ENCODE measurements at places on chromosomes 2 and 18. TPM values are rescaled to one million over a fixed set of nuclear protein-coding genes. Genes with fewer than 3 reads are reported as not detected.

Gene EGR4
- not detected for total RNA-seq

Gene BOK
- total RNA-seq: 99.4 TPM

Gene CCDC195
- not detected for total RNA-seq

Gene TMEM198
- not detected for total RNA-seq

Gene ANKRD30BL
- not detected for total RNA-seq

Measured in dermis blood vessel endothelial cell (primary cell).